ENCODE measurements at places on chromosomes 7 and 10. TPM values are rescaled to one million over a fixed set of nuclear protein-coding genes. Genes with fewer than 3 reads are reported as not detected.

DNA sequence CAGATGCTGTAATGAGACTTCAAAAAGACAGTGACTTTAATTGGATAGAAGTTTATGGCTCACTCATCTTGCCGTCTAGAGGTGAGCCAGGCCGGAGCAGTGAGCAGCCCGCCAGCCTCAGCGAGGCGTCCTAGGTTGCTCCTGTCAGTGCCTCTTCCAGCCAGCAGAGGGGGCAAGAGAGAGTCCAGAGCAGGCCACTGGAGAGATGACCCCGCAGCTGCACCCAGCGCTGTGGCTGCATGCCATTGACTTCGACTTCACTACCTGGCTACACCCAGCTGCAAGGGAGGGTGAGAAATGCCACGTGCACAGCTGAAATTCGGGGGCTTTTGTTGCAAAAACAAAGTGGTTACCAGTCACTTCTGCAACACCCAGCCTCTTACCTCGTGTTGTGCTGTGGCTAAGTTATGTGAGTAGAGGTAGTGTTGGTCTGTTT lies 26.5 kb downstream of the NUB1 start:
- peak; percentile 78 for DNase-seq

DNA sequence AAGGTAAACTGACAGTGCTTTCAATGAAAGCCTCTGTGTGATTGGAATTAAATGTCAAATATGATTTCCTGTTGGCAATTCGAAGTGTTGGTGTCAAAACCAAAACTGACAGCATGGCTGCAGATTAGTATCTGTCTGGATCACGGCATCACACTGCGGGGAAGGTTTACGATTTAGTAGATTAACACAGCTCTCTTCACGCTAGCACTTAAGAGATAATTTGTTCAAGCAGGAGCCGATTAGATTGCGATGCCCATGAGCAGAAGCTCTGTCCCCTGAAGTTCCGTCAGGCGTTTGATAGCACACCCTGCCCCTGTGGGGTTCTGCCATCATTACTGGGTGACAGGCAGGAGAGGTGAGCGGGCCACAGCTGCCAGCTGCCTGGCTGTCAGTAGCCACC lies 279.5 kb upstream of the AUTS2 start:
- no peak for DNase-seq

PNLIPRP1 gene
- not detected for total RNA-seq

MCM10 gene
- total RNA-seq: 2.0 TPM

GRCh38 chr10:13224210-13224995 lies 9.8 kb downstream of the UCMA start:
- no peak for DNase-seq

SYT15 gene
- total RNA-seq: 5.9 TPM

DNA sequence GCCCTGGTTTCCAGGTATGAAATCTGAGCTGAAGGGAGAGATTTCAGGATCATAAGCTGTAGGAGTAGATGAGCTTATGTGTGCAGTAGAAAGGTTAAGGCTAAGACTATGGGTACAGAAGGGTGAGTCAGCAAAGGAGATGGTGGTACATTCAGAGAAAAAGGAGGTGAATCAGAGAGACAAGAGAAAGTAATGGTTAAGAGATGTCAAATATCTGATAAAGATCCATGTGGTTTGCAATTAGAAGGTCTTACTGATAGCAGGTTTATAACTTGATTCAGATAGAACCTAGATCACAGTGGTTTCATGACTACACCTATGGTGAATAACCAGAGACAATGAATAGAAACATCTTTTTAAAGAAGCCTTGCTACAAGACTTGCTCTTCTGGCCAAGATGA lies 4.5 kb upstream of the NPY start:
- no peak for DNase-seq

DNA sequence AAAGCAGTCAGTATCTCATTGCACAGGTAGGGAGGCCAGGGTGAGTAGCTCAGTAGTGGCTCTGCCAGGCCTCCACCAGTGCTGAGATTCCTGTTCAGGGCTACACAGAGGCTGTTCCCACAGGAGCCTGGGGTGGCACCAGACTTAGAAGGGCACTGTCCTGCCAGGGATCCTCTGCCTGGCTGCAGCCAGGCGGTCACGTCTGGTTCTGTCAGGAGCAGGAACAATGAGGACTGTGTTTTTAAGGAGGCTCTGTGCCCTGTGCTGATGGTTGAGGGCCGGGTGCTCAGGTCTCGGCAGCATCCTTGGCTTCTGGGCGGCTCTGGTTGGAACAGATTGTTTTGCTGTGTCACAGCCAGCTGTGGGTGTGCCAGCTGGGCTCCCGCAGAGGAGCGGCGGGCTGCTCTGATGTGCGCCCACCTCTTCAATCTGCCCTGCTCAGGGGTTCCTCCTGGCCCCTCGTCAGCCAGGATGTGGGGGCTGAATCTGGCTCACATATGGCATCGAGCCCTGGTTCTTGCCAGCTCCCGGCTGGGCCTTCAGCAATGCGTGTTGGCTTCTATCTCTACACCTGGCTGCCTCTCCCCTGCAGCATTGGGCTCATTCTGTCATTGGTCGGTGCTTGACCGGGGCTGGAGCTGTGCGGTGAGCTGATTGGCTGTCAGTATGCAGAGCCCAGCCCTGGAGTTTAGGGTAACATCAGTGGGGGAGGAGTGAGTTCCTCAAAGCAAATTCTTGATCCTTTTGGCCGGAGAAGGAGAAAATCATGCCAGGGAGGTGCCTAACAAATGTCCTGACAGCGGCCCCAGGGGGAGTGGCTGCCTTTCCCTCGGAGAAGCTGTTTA lies 41.2 kb downstream of the TACR2 start:
- peak; percentile 82 for DNase-seq

DNA sequence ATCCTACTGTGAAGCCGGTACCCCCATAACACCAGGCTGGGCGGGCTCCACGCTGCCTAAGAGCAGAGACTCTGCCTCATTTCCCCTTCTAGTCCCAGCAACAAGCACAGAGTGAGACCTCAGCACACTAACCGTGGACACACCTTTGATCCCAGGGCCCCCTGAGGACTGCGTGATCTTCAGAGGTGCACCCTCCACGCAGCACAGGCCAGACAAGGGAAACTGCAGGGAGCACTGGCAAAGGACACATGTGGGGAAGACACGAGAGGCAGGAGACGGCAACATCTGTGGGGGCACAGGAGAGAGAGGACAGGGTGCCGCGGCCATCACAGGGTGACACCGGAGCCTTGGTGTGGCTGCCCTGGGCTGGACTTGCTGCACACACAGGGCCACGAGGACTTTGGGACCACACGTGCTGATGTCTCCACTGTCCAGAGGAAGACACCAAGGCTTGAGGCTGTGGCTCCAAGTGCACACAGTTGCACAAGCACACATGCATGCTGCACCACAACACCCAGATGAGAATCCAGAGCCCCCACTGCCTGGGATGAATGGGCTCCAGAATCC lies 128.8 kb downstream of the PTPRN2 start:
- DNase-seq: no peak

- DNase-seq: no peak
These were observed 9.3 kb downstream of the ATP6V0E2 start for GRCh38 chr7:149883048-149883438.

DNA sequence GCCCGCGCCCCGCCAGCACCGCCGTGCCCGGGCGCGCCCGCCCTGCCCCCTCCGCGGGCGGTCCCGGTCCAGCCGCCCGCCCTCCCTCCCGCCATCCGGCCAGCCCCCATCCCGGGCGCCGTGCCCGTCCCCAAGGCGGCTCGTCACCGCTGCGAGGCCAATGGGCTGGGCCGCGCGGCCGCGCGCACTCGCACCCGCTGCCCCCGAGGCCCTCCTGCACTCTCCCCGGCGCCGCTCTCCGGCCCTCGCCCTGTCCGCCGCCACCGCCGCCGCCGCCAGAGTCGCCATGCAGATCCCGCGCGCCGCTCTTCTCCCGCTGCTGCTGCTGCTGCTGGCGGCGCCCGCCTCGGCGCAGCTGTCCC lies at the start of gene HTRA1:
TSS of gene HTRA1 (plus strand) at position 187 of the 362 bp plus-strand sequence. CDS start at position 287, 100 bp downstream.
- peak; percentile 61 for DNase-seq

DNA sequence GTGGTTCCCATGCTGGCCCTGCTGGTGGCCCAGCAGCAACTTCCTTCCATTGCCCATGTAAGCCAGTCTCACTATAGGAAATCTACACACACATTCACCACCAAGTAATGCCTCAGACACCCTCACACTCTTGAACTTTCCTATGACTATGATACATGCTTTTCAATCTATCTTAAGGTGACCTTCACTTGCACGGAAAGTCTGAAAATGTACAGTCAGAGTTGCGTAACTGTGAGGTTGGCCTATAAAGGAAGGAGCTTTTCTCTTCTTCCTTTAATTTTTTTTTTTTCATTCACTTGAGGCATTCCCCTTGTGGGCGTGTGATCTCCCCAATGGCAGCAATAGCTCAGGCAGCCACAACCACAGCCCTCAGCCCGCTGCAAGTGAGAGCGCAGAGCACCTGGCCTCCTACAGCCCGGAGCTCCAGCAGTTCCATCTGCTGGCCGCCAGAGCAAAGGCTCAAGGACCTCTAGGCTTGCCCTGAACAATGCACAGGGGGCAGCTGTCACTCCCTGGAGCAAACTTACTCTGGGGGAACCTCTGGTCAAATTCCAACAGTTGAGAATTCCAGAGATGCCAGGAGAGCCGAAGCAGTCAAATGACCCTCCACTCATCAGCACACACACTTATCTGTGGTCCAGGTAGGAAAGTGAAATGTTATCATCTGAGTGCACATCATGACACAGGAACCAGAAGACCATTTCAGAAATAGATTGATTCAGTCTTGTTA lies 123.1 kb upstream of the ADO start:
- no peak for DNase-seq

NRCAM gene
- 3.3 TPM for total RNA-seq

DGKB gene
- total RNA-seq: 0.16 TPM

DNA sequence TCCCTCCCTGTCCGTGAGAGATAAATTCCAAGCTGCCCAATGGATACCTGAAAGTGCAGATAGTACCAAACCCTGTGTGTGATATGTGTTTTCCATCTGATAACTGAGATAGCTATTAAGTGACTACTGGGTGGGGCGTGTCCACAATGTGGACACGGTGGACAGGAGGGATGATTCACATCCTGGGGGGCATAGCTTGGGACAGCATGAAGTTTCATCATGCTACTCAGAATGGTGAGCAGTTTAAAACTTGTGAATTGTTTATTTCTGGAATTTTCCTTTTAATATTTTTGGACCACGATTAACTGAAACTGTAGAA lies 158.6 kb downstream of the CREB5 start:
- no peak for DNase-seq

GRCh38 chr10:110150046-110150445 lies 57.4 kb upstream of the MXI1 start:
- no peak for DNase-seq

DNA sequence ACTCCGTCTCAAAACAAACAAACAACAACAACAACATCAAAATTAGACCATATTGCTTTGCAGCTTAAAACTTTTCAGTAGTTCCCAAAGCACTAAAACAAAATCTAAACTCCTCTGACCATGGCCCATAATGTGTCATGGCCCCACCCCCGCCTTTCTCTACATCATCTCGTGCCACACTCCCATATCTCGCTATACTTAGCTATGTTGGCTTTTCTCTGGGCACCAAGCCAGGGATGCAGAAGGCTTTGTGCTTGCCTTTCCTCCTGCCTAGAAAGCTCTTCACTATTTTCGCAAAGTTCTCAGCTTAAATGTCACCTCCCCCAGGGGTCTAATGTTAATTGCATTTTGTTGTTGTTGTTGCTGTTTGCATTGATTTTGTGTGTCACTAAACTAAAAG lies 15.1 kb upstream of the SLC16A12 start:
- no peak for DNase-seq

DNA sequence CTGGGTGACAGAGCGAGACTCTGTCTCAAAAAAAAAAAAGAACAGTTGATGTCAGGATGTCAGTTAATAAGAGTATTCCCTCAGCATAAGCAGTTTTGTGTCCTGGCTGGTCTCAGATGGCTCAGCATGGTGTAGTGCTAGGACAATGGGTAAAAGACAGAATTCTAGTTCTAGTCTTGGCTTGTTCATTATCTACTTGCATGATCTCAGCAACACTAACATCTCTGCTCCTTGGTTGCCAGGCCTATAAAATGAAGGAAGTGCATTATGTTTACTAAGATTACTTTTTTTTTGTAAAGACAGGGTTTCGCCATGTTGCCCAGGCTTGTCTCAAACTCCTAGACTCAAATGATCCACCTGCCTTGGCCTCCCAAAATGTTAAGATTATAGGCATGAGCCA lies 84.3 kb upstream of the SP8 start:
- no peak for DNase-seq
